ENCODE measurements at places on chromosomes 4 and X.

DNA sequence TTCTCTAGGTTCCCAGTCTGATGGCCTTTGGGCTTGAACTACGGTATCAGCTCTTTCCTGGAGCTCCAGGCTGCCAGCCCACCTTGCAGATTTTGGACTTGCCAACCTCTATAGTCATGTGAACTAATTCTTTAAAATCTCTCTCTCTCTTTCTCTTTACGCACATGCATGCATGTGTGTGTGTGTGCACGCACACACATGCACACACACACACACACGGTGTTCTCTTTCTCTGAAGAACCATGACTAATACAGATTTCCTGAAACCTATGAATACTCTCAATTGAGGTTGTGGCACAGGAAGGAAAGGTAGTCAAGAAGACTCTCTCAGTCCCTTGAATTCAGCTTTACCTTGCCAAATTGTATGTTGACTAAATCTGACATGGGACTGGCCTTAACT lies 6.2 kb upstream of the ZCCHC13 start:
- no peak for DNase-seq

DNA sequence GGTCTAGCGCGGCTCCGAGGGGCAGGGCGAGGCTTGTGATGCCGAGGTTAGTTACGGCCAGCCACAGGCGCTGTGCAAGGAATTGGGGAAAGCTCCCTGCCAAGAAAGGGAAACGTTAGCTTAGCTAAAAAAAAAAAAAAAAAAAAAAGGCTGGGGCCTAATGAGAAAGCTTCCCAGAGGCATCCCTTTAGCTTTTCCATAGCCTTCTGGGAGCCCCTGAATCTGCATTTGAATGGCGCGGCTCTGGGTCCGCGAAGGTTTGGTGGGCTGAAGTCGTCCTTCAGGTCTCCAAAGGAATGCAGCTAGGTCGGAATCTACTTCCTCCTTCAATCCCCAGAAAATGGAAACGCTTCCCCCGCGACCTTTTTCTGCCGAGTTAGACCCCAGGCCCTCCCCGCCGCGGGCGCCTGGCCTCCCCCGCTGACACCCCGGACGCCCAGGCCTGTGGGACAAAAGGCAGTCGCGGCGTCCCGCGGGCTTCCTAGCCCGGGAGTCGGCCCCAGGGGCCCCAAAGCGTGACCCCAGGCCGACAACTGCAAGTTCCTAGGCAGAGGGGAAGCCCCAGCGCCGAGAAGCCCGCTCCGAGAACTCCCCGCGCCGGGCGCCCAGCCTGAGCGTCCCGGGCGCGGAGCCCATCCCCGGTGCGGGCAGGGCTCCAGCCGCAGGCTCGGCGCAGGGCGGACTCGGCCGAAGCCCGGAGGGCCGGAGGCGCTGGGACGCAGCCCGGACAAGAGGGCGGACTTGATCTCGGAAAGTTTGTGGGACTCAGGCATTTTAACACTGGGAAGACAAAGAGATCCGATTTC lies 605 bp upstream of the FAT1 start:
- DNase-seq: no peak

GRCh38 chrX:74781507-74782034 lies 143.7 kb downstream of the NEXMIF start:
- no peak for DNase-seq

- DNase-seq: no peak
Observed at GRCh38 chrX:101206471-101206870, 13.1 kb upstream of the DRP2 start.

- DNase-seq: no peak
Observed at GRCh38 chrX:14590693-14591424, 61.5 kb downstream of the GLRA2 start.

DNA sequence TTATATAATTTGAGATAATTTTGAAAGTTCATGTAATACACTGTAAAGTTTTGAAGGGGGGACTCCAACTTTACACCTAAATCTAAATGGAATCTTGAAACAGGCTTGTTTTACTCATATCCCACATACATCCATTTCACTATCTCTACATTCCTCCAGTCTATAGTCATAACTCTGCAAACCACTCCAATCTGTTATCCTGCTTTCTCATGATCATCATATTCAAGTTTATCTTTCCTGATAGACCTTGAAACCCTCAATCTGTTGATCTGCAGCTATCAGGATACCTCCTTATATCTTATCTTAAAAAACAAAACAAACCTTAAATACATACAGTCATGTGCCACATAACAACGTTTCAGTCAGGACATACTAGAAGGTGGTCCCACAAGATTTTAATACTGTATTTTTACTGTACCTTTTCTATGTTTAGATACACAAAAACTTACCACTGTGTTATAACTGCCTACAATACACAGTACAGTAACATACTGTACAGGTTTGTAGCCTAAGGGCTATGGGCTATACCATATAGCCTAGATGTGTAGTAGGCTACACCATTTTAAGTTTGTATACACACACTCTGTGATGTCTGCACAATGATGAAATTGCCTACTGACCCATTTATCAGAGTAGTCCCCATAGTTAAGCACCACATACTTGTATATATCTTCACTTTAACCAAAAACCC lies 14.0 kb downstream of the CHIC2 start:
- DNase-seq: no peak

GRCh38 chrX:148500423-148501385 lies at the start of gene AFF2:
TSS of gene AFF2 (plus strand) at chrX:148500617. CDS start at chrX:148501098, 481 bp downstream.
- DNase-seq: no peak

GRCh38 chr4:56444719-56445118 lies 8.7 kb downstream of the PAICS start:
- DNase-seq: no peak

DNA sequence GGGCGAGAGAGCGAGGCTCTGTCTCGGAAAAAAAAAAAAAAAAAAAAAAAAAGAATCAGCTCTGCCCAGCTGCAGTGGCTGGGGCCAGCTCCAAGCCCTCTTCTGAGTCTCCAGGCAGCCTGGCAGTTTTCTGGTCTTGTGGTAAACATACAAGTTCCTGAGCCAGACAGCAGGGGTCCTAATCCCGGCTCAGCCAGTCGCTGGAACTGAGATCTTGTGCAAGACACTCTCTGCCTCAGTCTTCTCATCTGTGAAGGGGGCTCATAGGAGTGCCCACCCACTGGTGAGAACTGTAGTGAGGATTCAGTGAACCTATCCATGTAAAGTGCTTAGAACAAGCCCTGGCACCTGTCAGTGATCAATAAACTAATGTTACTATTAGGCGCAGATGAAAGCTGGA lies 41.8 kb downstream of the C4orf50 start:
- DNase-seq: no peak

All from activated T-helper 1 cell treated with Interleukin-2 at 50 U/mL for 16 hours (primary cell).